ENCODE measurements at places on chromosomes 13 and 19.

- no peak for DNase-seq
Observed at GRCh38 chr19:2969104-2969504, 8.3 kb upstream of the TLE6 start.

GRCh38 chr13:22141716-22142115, 470.8 kb downstream of the FGF9 start:
- no peak for DNase-seq

DNA sequence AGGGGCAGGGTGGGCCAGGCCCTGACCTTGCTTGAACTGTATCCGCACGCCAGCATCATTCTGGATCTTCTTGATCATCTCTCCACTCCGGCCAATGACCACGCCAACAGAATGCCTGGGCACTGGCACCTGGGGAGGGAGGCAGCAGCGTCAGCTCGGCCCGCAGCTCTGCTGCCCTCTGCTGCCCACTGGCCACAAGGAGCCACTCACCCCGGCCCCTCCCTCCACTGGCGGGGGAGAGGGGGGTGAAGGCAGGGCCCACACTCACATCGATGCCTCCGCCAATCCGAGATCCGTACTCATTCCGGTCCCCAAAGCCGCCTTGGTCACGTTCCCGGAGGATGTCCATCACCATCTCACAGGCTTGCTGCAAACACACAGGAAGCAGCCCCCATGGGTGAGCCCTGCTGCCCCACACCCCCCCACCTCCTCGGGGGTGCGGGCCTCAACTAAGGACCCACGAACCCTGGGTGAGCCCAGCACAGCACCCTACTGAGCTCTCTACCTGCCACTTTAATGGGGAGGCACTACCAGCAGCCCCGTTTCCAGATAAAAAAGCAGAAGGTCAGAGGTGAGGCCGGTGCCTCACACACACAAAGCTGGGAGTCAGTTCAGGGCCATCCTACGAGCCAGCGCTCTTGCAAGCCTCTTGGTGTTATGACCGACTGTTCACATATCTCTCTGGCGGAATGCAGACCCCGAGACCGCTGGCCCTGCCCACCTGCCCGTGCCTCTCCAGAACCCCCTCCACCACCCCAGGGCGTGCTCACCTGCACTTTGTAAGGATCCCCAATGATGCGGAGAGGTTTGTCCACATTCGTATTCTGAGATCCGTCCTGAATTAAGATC, 6.7 kb downstream of the KHSRP start:
- peak; percentile 19 for DNase-seq

- no peak for DNase-seq
Observed at GRCh38 chr19:43634872-43635560, 4.6 kb downstream of the CADM4 start.

All from D721Med (cell line).